NCI-H2171 treated with DMSO at 0.1 percent for 48 hours (cell line): ENCODE measurements at places on chromosomes 16 and 17.

GRCh38 chr16:85902366-85903155 is 3.6 kb downstream of the IRF8 start:
- DNase-seq: peak; percentile 53

GRCh38 chr17:65975878-65976277 is 216.1 kb downstream of the CEP112 start:
- no peak for DNase-seq

- no peak for DNase-seq
These were observed 30.2 kb downstream of the XPO6 start for GRCh38 chr16:28181515-28181914.

- no peak for DNase-seq
These were observed 628.1 kb downstream of the WWOX start for GRCh38 chr16:78727536-78727935.

- DNase-seq: peak; percentile 72
These were observed 46.3 kb downstream of the DNAH9 start for GRCh38 chr17:11644265-11645212.

DNA sequence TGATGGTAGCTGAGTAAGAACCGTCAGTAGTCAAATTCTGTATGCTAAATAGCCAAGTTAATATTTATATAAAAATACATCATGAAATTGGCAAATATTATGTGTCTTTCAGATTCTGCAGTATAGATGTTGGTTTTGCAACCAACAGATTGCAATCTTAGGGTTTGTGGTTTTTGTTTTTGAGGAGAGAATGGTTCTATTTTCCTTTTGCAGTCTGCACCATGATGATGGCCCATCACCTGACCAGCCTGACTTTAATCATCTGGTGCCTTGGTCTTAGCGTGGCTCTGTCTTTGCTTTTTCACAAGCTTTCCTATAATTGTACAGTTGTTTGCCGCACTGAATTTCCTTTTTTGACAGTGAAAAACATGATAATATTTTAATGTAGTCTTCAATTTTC is 50.7 kb downstream of the NUP93 start:
- no peak for DNase-seq

DNA sequence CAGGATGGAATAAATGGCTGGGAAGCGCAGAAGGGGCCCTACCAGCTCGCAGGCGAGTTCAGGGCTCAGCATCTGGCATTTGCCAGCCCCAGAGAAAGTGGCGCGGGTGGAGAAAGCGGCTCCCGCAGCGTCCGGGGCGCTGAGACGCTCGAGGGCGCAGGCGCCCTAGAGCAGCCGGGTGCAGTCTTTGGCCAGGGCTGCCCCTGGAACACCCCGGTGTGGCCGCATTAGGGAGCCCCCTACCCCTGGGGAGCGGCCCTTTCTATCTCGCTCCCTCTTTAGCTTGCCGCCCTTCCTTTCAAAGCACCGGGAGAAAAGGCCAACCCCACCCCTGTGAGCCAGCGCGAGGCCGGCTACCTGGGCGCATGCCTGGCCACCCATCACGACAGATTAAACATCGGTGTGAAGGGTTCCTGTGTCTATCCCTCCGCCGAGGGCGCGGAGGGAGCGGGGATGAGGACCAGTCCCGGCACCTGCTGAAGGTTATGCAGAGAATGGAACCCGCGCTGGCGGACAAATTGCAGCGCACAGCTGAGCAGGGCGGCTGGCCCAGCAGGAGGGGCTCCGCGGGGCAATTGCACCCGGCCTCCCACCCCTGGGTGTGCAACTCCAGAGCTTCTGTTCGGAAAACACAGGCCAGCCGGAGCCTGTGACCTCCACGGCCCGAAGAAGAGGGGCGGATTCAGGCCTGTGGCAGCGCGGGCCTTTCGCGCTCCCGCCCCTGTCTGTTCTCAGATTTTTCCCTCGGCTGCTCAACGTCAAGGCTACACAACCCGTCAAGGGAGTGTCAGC is 15.6 kb upstream of the FOXF1 start:
- DNase-seq: no peak
